ENCODE measurements at places on chromosomes 12 and 14. TPM values are rescaled to one million over a fixed set of nuclear protein-coding genes. Genes with fewer than 3 reads are reported as not detected.

DNAI7 gene
- not detected for total RNA-seq

TPPP2 gene
- total RNA-seq, result not detected

DTX1 gene
- total RNA-seq, result 1.1 TPM

OTOGL gene
- total RNA-seq, result not detected

NAV3 gene
- total RNA-seq, result not detected

RAD9B gene
- total RNA-seq, result 2.8 TPM

HAL gene
- total RNA-seq, result 0.56 TPM

PRR4 gene
- 1.4 TPM for total RNA-seq

ADAM20 gene
- total RNA-seq, result not detected

MMP19 gene
- total RNA-seq, result not detected

ANKS1B gene
- total RNA-seq, result not detected

PTPN6 gene
- 457 TPM for total RNA-seq

PRB2 gene
- total RNA-seq, result not detected

NXPH4 gene
- 0.26 TPM for total RNA-seq

C1RL gene
- 8.6 TPM for total RNA-seq

PPP2R5C gene
- 209 TPM for total RNA-seq

KRT73 gene
- 0.29 TPM for total RNA-seq

KCNK10 gene
- not detected for total RNA-seq

CELA1 gene
- not detected for total RNA-seq

CMA1 gene
- 0.25 TPM for total RNA-seq

MYF6 gene
- not detected for total RNA-seq

PLA2G1B gene
- total RNA-seq, result not detected

RPGRIP1 gene
- total RNA-seq, result 0.22 TPM

DAO gene
- not detected for total RNA-seq

LALBA gene
- not detected for total RNA-seq

SMCO3 gene
- not detected for total RNA-seq

CD163L1 gene
- not detected for total RNA-seq

ERH gene
- total RNA-seq, result 403 TPM

PLCZ1 gene
- not detected for total RNA-seq

ERP27 gene
- total RNA-seq, result 1.6 TPM

GLT8D2 gene
- 0.43 TPM for total RNA-seq

DBX2 gene
- total RNA-seq, result not detected

HOXC5 gene
- total RNA-seq, result not detected

EXD2 gene
- 13.0 TPM for total RNA-seq

SNAPC1 gene
- total RNA-seq, result 9.2 TPM

POTEG gene
- not detected for total RNA-seq

TMEM30B gene
- total RNA-seq, result 1.8 TPM

TC2N gene
- total RNA-seq, result 16.7 TPM

PELI2 gene
- total RNA-seq, result 2.5 TPM

GZMB gene
- 1,284 TPM for total RNA-seq
